ENCODE measurements at places on chromosomes 6 and 20.

- peak; percentile 94 for DNase-seq
Measured at GRCh38 chr6:111589366-111589765, 16.3 kb downstream of the TRAF3IP2 start.

DNA sequence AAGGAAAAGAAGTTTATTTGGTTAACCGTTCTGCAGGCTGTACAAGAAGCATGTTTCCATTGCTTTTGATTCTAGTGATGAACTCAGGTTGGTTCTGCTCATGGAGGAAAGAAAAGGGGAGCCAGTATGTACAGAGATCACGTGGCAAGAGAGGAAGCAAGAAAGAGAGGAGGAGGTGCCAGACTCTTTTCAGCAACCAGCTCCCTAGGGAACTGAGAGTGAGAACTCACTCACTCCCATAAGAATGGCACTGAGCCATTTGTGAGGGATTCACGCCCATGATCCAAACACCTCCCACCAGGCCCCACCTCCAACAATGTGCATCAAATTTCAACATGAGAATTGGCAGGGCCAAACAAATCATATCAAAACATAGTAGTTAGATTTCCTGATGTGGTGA, 649.1 kb downstream of the EPM2A start:
- DNase-seq, result peak; percentile 61

DNA sequence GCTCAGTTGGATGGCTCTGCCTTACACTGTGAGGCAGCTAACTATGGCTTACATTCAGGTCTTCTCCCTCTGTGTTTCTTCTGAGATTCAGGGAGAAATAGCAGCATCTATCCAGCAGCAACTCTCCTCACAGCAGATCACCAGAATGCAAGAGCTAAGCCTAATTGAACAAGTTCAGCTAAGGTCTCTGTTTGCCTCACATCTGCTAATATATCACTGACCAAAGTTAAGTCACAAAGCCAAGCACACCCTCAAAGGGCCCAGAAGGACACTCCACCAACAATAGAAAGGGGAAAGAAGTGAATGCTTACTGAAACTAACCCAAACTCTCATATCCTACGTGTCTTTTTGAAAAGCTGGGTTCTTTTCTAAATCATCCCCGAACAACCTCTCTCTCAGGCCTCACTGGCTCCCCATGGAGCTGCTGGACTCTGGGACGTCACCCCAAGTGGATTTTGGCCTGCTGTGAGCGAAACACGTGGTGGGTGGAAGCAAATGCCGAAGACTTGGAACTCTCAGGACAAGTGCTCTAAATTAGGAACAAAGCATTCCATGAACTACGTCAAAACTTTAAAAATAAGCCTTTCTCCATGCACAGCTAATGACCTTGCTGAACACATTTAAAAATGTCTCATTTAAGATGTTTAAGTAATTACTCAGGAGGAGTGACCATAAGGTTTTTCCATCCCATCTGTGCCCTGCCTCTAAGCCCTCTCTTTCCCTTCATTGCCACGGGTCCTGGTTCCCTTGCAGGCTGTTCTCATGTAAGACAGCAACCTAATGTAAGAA, 167.5 kb upstream of the PLCB4 start:
- peak; percentile 14 for DNase-seq

- DNase-seq, result peak; percentile 74
Measured at GRCh38 chr6:26205625-26206574, 118.7 kb downstream of the HFE start.

DNA sequence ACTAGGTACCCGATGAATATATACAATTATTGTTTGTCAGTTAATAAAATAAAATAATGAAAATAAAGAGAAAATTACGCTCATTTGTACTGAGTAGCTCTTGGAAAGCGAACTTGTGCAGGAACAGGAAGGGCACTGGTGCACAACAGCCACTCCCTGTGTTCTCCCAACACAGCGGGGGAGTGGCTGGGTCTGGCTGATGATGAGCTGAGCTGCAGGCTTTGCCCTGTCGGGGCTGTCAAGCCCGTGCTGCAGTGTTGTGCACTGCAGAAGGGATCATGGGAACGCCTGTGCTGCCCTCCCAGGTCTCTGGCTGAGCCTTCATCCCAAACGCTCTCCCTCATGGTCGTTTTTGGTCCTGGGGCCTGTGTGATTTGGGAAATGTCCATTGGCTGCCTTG, 131.7 kb upstream of the MAP3K4 start:
- DNase-seq, result no peak

DNA sequence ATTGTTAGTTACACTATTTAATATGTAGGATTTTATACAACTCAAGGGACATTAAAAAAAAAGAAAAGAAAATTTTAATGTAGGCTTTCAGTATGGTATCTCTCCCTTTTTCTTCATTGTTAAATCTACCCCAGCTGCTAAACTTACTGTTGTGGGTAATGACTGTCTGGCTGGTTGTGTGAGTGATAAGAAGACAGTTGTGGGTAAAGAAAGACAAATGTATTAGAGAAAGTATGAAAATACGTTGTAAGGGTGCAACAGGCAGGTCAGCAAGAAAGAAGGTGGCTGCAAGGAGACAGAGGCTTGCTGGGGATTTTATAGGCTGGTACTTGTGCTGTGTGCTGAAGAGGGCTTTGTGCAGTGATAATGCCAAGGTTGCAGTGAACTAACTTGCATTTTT, 91.4 kb upstream of the FOXO3 start:
- DNase-seq, result no peak

DNA sequence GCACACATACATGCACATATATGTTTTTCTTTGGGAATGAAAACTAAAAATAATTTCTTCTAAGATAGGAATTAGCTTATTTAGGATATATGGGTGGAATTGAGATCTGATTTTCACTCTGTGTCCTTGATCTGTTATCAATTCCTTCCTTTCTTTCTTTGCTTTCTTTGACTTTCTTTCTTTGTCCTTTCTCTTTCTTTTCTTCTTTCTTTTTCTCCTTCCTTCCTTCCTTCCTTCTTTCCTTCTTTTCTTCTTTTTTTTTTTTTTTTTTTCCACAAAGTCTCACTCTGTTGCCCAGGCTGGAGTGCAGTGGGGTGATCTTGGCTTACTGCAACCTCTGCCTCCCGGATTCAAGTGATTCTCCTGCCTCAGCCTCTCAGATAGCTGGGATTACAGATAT, 28.1 kb downstream of the PCMT1 start:
- no peak for DNase-seq

GRCh38 chr6:99348288-99349170, 945 bp downstream of the FAXC start:
- no peak for DNase-seq

DNA sequence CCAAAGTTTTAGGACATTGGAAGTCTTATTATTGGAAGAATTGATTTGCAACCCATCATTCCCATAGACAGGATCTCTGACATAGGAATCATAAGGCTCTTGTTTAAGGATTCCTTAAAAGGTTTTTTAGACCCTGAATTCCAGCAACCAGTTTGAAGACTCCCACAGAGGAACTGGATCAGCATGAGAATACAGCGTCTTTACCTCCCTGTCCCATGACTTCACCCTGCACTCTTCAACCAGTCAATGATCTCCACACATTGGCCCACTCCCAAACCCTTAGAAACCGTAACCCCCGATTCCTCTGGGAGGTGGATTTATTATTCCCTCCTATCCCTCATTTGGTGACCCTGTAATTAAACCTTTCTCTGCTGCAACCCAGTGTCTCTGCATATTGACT, 150.7 kb upstream of the PLCB4 start:
- DNase-seq, result no peak

DNA sequence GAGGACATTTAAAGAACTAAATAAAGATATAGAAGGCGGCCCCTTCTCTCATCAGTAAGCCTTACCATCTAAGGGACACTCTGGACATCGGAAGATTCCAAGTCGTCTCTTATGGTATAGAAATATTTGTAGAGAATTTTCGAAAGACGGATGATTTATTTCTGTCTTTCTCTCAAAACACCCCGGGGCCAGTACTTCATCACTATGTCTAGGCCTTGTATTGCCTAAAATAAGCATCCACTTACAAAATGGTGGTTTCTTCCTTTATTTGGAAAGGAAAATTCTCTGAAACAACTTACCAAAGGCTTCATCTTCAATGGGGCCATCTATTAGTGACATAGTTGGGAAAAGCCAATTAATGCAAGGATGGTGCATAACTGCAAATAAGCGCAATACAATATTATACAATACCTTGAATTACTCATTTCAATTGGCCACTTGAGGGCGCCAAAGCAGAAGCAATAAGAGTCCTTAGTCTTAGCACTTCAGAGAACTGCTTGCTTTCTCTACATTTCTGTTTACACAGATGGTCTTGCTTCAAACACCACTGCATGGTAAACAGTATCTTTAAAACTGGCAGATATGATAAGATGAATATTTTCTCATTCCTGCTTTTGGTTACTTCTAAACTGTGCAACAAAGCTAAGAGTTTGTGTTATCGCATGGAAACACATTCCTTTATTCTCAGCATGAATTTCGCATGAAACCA, 113.2 kb downstream of the VIP start:
- peak; percentile 84 for DNase-seq

DNA sequence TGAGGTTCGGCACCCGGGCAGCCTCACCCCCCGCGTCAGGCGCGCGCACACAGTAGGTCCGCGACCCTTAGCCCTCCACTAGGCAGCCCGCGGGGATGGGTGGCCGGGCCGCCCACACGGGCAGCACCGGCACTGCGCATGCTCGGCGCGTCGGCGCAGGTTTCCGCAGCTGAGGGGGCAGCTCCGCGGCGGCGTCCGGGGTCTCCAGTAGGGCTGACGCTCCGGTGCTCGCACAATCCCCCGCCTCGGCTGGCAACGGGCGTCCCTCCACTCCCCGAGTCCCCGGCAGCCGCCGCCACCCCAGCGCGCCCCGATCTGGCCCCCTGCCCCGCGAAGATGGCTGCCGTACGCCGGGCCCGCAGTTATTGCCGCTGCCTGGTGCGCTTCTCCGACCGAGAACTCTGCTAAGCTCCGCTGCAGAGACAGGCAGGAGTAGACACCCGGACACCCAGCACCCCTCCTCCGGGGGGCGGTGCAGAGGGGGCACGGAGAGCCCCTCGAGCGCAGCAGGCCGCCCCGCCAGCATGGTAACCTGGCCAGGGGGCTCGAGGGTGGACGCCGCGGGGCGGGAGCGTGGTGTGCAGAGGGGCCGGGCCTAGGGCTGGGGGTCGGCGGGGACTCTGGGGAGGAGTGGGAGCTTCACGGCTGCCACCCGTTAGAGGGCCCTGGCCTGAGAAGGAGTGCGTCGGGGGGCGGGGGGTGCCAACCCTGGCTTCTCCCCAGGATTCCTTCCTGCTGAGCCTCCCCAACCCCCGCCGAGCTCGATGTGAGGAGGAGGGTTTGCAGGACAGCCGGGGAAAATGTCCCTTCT, at the start of gene FBXO9:
FBXO9 (plus strand) TSS at position 139 of the 811 bp plus-strand sequence; CDS start at position 525, 386 bp downstream.
- peak; percentile 33 for DNase-seq

- no peak for DNase-seq
Measured at GRCh38 chr6:128738112-128738511, 144.8 kb upstream of the LAMA2 start.

DNA sequence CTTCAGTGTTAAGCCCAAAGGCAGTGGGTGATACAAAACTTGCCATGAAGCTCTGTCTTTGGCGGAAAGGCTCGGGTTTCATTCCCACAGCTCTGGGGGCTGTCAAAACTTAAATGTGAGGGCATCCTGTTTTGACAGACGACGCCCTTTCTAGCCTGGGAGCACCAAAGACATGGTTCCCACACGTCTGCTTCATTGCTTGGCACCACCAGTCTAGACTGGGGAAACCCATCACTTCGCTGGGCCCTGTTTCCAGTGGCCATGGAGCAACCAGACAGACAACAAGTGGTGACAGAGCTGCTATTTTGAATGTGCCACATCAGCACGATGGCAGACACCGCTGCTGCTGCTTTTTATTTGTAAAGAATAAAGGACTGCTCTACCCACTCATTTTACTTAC, 127.5 kb downstream of the SASH1 start:
- no peak for DNase-seq

- no peak for DNase-seq
Measured at GRCh38 chr20:43559147-43559987, 540 bp downstream of the SGK2 start.

DNA sequence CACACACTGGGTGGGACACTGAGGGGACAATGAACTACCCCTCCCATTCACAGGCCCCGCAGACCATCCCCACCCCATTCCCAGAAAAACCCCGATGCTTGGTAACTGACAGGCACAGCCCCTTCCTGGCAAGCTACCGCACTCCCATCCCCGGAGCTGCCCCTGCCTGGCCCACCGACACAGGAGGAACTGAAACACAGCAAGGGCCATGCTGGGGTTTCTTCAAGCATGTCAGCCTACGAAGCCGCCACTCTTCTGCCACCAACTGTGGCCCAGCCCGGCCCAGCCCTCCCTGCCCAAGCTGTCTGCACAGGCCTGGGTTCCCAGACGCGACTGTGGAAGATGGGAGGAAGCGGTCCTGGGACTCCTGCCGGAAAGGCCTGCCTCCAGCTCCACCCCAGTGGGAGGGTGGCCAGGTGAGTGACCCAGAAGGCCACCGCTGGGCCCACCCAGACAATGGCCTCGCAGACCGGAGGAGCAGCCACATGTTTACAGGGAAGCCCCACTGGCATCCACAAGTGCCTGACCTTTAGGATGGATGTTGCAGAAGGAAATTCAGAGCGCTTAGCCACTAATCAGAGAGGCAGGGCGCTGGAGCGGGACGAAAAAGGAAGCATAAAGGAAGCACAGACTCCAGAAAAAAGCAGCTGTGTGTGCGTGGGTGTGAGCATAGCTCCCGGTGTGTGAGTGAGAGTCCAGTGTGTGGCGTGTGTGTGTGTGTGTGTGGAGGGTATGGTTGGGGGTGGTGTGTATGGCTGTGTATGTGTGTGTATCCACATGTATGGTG, 91.6 kb downstream of the PRND start:
- DNase-seq, result no peak

GRCh38 chr20:62021793-62022385, 43.8 kb downstream of the TAF4 start:
- no peak for DNase-seq

DNA sequence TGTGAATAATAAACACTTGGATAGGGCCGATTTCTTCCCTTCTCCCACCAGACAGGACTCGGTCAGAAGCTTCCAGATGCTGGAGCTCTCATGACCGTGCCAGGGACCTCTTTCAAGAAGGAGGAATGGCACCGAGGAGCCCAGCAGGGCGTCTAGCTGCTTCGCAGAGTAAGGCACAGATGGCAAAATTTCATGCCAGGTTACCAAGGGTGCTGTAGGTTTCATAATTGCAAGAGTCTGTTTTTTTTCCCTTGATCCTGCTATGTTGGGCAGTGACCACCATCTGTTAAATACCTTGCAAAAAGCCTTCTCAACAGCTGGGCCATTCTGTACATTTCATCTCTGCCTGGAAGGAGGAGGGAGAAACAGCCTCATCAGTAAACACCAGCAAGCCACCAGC, 111.8 kb downstream of the EDN3 start:
- no peak for DNase-seq

DNA sequence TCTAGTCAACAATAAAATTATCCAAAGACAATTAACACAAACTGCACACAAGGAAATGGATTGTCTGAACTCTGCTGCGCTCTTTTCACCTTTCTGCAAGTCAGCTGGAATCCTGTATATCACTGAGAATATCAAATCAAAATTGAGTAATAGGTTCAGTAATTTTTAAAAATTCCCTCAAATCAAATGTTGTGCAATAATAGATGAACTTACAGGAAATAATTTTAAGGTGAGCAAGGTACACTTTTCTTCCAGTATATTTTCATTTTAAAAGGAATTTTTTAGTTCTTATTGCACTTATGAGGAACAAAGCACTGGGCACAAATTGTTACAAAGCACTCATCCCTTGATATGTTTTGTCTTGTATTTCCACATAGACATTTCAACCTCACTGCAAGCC, 1.2 kb downstream of the SAYSD1 start:
- DNase-seq, result no peak

- DNase-seq, result peak; percentile 20
Measured at GRCh38 chr6:12148317-12148801, 136.2 kb downstream of the HIVEP1 start.

Measured in fibroblast of lung (primary cell).